ENCODE measurements at places on chromosomes 3 and 15.

GRCh38 chr3:16883723-16884083 is 1.1 kb upstream of the PLCL2 start:
- no peak for DNase-seq

DNA sequence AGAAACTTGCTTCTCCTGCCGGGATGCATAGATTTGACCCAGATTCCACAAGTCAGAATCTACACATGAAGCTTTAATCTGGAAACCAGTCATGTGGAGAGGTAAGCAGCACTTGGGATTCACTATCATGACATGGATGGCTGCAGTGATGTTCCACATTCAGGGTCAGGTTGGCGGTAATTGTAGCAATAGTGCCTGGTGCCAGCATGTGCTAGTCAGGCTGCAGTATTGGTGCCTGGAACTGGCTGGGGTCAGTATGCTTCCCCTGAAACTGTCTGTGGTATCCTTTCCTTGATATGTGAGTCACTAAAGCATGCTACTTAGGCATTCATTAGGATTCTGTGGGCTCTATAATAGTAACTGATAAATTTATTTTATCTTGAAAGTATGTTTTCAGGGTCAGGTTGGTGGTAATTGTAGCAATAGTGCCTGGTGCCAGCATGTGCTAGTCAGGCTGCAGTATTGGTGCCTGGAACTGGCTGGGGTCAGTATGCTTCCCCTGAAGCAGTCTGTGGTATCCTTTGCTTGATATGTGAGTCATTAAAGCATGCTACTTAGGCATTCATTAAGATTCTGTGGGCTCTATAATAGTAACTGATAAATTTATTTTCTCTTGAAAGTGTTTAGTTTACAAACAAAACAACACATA is 1439.2 kb downstream of the ZPLD1 start:
- no peak for DNase-seq

DNA sequence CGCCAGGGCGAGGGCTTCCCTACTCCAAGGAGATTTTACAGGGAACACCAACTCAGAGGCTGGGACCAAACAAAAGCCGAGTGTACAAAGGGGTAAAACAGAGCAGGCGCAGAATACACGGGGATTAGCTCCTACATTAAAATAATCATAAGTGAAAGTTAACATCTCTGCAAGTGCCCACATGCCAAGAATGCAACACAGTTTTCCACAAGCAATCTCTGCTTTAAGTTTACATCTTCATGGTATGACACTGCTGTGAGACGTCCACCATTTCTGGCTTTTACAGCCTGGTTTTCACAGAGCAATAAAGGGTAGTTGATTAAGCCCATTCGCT is 500 bp upstream of the VGLL3 start:
- no peak for DNase-seq

DNA sequence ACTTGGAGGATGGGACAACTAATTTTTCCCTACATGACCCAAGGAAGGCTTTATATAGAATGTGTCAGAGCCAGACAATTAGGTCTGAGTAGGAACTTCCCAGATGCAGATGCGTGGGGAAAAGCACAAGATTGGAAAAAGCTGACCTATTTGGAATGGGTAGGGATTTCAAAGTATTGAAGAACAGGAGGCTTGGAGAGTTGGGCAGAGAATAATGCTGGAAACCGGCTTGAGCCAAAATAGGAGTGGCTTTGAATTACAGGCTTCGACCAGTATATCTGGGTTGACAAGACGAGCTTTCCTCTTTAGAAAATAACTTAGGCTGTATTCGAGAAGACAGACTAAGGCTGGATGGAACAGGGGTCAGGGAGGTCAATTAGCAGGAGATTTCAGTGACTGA is 181.1 kb downstream of the GBE1 start:
- no peak for DNase-seq

DNA sequence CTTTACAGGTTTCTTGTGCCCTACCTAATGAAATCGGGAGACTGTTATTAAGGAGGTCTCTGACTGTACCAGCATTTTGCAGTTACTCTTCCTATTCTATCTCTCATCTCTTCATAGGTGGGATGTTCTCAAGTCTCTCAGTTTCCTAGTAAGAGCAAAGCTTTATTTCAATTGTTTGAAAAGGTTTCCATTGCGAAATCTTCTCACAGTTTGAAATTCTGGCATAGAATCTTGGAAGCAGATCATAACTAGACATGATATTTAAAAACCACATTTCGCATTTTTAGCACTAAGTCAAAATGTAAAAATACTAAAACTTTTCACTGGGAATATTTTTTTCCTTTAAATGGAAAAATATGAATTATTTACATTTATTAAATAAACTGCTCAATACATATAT is 1311.4 kb downstream of the ROBO2 start:
- no peak for DNase-seq

GRCh38 chr3:18199757-18200156 is 225.4 kb downstream of the SATB1 start:
- no peak for DNase-seq

GRCh38 chr15:61701455-61701854 is 358.8 kb downstream of the VPS13C start:
- DNase-seq: no peak

DNA sequence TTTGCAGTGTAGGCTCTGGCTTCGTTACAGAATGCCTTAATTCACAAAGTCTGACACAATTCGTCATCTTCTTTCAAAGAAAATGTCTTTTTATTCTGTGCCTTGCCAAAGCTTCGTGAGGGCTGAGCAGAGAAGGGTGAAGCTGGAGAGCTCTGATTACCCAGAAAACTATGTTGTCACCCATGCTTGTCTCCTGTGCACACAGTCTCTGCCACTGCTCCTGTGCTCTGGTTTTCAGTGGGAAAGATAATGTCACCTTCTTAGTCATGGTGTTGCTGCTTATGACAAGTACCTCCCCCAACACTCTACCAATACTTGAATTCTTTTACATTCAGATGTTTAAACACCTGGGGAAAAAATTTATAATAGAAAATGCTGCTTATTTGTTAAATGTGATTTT is 509.2 kb upstream of the GRM7 start:
- no peak for DNase-seq

DNA sequence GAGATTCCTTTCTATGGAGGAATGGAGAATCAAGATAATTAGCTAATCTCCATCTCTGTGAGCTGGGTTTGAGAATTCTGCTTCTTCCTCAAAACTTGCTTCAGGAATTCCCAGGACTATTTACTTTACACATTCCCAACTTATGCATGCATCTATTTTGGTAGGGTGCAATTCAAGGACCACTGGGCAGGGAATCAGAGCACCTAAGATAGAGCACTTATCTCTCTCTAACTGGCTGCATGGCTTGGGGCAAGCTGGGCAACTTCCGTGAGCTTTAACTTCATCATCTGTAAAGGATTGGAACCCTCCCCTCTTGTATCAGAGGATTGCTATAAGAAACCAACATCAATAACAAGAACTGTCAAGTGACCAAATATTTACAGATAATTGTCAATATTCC is 160.2 kb downstream of the PDCD6IP start:
- no peak for DNase-seq

Data from effector CD8-positive, alpha-beta T cell (primary cell).